Stimulated activated CD8-positive, alpha-beta memory T cell treated with anti-CD3 and anti-CD28 coated beads, Interleukin-2, amount 100 ng/mL, for 48 hours (primary cell): ENCODE measurements at places on chromosomes 6 and 20.

DNA sequence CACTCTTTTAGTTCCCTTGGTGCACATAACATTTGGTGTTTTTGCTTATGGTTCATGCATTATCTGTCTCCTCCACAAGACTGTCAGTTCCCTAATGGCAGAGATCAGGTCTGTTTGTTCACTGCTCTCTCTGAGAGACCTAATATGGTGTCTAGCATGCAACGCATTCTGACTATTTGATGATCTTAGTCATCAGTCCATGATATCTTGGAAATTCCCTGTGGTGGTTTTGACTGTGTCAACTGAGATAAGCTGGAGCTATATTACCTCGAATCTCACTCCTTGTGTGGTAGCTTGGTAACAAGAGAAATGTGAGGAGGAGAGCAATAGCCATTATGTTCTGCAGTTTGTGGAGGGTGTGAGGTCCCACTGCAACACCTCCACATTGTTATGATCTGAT, 229.8 kb downstream of the FRK start:
- DNase-seq, result no peak

GRCh38 chr6:135655055-135655454, 157.5 kb upstream of the AHI1 start:
- DNase-seq, result no peak

DNA sequence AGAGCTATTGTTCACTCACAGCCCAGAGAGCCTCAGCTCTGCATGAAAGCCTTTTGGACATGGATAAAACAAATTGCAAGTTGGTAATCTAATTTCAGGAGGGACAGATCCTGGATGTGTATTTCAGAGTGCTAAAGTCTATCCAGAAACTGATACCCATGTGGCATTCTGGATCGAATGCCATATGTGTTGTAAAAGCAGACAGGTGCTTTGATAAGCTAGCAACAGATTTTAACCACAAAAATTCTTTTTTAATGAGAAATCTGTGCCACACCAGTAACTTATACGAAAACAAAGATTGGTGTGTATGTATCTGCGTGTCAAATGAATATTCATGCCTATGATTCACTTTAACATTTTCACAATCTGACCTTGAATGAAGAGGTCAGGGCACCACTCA, 936.6 kb upstream of the MAP3K7 start:
- DNase-seq, result no peak

- peak; percentile 80 for DNase-seq
Measured at GRCh38 chr20:33401184-33401920, at the start of gene CDK5RAP1. CDK5RAP1 (minus strand) TSS chr20:33401519; CDS start chr20:33397064, 4,455 bp downstream.

GRCh38 chr6:55199239-55199638, 24.9 kb downstream of the HCRTR2 start:
- no peak for DNase-seq
